ENCODE measurements at places on chromosomes 7 and 10.

GRCh38 chr10:70549962-70550458, 52.5 kb downstream of the PRF1 start:
- no peak overlapping the region for H3K4me3 ChIP-seq
- no peak overlapping the region for H3K27ac ChIP-seq
- H3K4me1 ChIP-seq, result peaks cover 5% of the 10 kb centered on the region
- H3K27me3 ChIP-seq, result no peaks in the 10 kb centered on the region
- no peaks in the 10 kb centered on the region for H3K36me3 ChIP-seq

DNA sequence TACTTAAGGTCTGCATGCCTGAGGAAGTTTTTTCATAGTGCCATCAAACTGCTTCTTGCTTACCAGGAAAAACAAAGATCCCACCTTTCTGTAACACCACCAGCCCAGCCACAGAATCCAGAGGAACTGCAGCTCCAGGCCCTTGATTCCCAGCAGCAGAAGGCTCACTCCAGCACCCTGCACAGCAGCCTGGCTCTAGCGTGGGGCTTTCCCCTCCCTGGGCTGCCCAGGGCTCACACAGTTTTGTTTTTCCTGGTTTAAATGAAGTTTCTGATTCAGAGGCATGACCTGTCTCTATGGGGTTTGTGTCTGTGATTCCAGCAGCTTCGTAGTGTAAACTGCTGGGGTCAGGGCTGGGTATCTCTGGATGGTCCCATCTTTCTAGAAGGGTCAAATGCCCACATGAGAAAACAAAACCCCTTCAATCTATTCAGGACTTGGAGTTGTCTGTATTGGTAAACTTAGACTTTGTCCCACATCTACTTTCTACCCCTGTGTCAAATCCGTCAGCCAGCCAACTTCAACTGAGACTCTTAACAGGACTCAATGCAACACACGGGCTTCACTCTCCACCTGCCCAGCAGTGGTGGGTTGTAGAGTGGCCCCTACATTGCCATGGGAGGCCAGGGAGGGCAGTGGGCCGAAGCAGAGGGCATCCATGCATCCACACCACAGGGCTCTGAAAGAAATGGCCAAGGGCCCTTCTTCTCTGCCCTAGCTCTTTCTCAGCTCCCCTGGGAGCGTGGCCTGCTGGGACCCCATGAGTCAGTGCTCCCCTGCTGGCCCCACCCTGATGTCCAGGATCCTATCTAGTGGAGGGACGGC, 73.6 kb downstream of the ATXN7L1 start:
- no peak overlapping the region for H3K27ac ChIP-seq
- no peak for DNase-seq
- no peaks in the 10 kb centered on the region for H3K36me3 ChIP-seq
- no peaks in the 10 kb centered on the region for H3K27me3 ChIP-seq

GRCh38 chr10:33673839-33674415, 339.5 kb upstream of the NRP1 start:
- H3K27me3 ChIP-seq, result no peaks in the 10 kb centered on the region
- no peak overlapping the region for H3K4me3 ChIP-seq
- H3K27ac ChIP-seq, result no peak overlapping the region

- no peak overlapping the region for H3K27ac ChIP-seq
- H3K4me1 ChIP-seq, result no peaks in the 10 kb centered on the region
- H3K4me3 ChIP-seq, result no peak overlapping the region
- no peak for DNase-seq
Measured at GRCh38 chr7:107027208-107027607, 17.3 kb upstream of the PRKAR2B start.

DNA sequence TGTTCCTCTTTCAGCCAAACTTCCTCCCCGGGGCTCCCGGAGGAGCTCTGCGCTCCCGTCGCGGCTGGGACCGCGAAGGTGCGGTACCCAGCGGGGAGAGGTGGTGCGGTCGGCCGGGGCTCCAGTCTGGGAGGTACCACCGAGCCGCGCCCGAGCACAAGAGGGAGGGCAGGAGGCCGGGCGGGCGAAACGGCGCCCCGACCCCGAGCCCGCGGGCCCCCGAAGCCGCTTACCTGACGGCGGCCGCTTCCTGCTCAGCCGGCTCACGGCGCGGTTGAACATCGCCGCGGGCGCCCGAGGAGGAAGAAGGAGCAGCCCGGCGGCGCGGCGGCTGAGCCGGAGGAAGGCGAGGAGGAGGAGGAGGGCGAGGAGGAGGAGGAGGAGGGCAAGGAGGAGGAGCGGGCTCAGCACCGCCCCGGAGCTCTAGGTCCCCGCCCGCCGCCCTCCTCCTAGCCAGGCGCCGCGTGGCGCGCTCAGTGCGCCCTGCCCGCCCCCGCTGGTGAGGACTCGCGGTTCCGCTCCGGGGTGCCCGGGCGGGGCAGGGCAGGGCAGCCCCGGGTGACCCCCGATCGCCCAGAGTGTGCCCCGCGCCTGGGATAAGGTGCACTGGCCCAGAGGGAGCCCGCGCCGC, at the start of gene RGS10:
TSS of gene RGS10 (minus strand) at position 363 of the 631 bp plus-strand sequence. CDS start at position 282, 81 bp downstream.
- H3K4me3 ChIP-seq, result peak within 1 kb of the TSS; percentile 90
- peak within 1 kb of the TSS; percentile 64 for H3K27ac ChIP-seq
- DNase-seq, result no peak
- peaks cover 9% of the 10 kb centered on the region for H3K4me1 ChIP-seq

GRCh38 chr7:34222316-34222715, 317.0 kb downstream of the BMPER start:
- H3K4me1 ChIP-seq, result no peaks in the 10 kb centered on the region
- no peak for DNase-seq
- H3K27me3 ChIP-seq, result no peaks in the 10 kb centered on the region
- no peaks in the 10 kb centered on the region for H3K36me3 ChIP-seq
- H3K4me3 ChIP-seq, result no peak overlapping the region
- no peak overlapping the region for H3K27ac ChIP-seq

GRCh38 chr7:29154076-29154475, 7.7 kb upstream of the CPVL start:
- H3K27ac ChIP-seq, result no peak overlapping the region
- no peaks in the 10 kb centered on the region for H3K4me1 ChIP-seq
- no peaks in the 10 kb centered on the region for H3K27me3 ChIP-seq
- no peak overlapping the region for H3K4me3 ChIP-seq
- DNase-seq, result no peak

DNA sequence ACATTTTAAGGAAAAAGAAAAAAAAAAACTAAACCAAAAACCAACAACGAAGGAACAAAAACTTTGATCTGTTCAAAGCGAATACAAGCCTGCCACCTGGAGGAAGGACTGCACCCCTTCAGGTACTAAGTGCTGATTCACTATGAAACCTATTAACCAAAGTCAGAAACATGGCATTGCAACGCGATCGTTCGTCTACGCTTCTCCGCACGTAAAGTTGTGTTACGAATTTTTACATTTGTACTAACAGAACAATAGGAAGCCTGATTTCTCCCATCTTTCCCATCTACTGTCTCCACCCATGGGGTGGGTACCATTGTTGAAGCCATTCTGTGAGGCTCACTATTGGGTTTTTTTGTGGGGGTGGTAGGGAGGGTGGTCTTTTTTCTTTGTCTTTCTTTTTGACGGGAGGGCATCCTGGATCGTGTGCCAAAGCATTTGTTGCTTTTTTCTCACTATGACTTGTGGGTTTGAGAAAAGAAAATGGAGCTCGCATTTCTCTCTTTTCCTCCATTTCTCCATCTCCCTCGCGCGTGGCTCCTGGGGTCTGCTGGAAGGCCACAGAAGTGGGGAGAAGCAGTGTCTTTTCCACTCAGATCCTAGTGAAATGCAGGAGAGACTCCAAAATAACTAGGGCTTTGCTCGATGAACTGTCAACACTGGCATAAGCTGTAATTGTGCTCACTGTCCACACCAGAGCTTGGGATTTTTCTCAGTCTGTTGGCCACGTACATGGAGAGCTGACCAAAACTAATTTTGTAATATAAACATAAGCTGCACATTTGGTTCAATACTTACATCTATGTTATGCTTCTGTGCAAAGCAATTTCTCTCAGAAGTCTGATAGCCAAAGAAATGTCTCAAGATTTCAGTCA, 100.9 kb upstream of the YAE1 start:
- H3K27ac ChIP-seq, result no peak overlapping the region
- H3K36me3 ChIP-seq, result no peaks in the 10 kb centered on the region
- no peak for DNase-seq
- H3K4me1 ChIP-seq, result no peaks in the 10 kb centered on the region

GRCh38 chr10:100737355-100738054, 7.9 kb upstream of the PAX2 start:
- H3K27ac ChIP-seq, result no peak overlapping the region
- DNase-seq, result no peak
- H3K27me3 ChIP-seq, result peaks cover 58% of the 10 kb centered on the region
- peaks cover 44% of the 10 kb centered on the region for H3K4me1 ChIP-seq

- H3K36me3 ChIP-seq, result no peaks in the 10 kb centered on the region
- no peaks in the 10 kb centered on the region for H3K27me3 ChIP-seq
- peak overlapping the region; percentile 79 for H3K27ac ChIP-seq
- peak overlapping the region; percentile 56 for H3K4me3 ChIP-seq
- no peak for DNase-seq
Measured at GRCh38 chr10:63491588-63492316, 26.0 kb upstream of the JMJD1C start.

GRCh38 chr7:150939466-150939865, 38.7 kb downstream of the KCNH2 start:
- H3K36me3 ChIP-seq, result no peaks in the 10 kb centered on the region
- no peak overlapping the region for H3K4me3 ChIP-seq
- H3K27me3 ChIP-seq, result no peaks in the 10 kb centered on the region
- H3K4me1 ChIP-seq, result no peaks in the 10 kb centered on the region
- no peak for DNase-seq

GRCh38 chr7:8561449-8561848, 128.0 kb downstream of the NXPH1 start:
- no peak overlapping the region for H3K4me3 ChIP-seq
- no peaks in the 10 kb centered on the region for H3K36me3 ChIP-seq
- no peaks in the 10 kb centered on the region for H3K27me3 ChIP-seq

GRCh38 chr7:88761779-88762178, 2.3 kb downstream of the ZNF804B start:
- no peak for DNase-seq
- no peak overlapping the region for H3K27ac ChIP-seq
- H3K27me3 ChIP-seq, result no peaks in the 10 kb centered on the region
- no peak overlapping the region for H3K4me3 ChIP-seq
- no peaks in the 10 kb centered on the region for H3K36me3 ChIP-seq
- peaks cover 3% of the 10 kb centered on the region for H3K4me1 ChIP-seq

GRCh38 chr10:96420228-96421009, 61.6 kb upstream of the OPALIN start:
- H3K4me1 ChIP-seq, result no peaks in the 10 kb centered on the region
- no peak for DNase-seq
- no peak overlapping the region for H3K27ac ChIP-seq
- no peaks in the 10 kb centered on the region for H3K27me3 ChIP-seq

- no peak overlapping the region for H3K27ac ChIP-seq
- no peaks in the 10 kb centered on the region for H3K36me3 ChIP-seq
- no peak for DNase-seq
- H3K4me3 ChIP-seq, result no peak overlapping the region
Measured at GRCh38 chr10:28849821-28850220, 172.5 kb downstream of the BAMBI start.

DNA sequence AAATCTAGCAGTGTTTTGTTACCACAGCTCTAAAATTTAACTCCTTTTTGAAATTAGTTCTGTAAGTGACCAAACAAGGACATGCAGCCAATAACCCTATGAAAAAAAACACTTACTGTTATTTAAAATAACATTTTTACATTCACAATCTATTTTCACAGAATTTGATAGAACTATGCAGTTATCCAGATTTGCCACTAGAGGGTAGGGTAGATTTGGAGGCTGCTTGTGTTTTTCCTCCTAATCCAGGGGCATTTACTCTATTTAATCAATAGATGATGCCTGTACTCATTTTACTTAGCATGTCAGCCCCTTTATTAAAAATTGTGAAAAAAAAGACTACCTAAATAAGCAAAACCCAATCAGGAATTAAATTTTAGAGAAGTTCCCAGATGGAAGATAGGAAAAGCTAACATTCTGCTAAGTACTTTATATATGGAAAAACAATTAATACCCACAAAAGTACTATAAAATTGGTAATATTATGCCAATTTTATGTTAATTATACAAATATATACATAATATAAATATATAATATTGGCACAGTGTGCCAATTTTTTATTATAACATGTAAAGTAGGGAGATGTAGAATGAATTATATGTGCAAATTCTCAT, 18.1 kb upstream of the LIPK start:
- DNase-seq, result no peak
- H3K4me1 ChIP-seq, result no peaks in the 10 kb centered on the region
- no peak overlapping the region for H3K4me3 ChIP-seq
- no peak overlapping the region for H3K27ac ChIP-seq

DNA sequence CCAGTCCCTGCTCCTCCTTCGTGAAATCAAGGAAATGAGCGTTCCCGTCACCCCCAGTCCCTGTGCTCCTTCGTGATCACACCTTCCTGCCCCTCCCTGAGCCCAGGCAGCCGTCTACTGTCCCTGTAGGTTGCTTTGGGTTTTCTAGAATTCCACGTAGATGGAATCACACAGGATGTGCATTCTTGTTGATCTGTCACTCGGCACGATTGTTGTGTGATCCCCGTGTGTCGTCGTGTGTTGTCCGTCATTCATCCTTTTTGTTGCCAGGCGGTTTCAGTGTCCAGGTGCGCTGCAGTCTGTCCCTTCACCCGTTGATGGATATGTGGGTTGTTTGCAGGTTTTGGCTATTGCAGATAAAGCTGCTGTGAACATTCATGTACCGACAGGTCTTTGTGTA, 9.4 kb downstream of the MTG1 start:
- H3K27ac ChIP-seq, result no peak overlapping the region
- no peaks in the 10 kb centered on the region for H3K27me3 ChIP-seq
- no peak for DNase-seq

GRCh38 chr10:6563075-6563474, 17.0 kb downstream of the PRKCQ start:
- H3K4me1 ChIP-seq, result no peaks in the 10 kb centered on the region
- H3K4me3 ChIP-seq, result no peak overlapping the region
- DNase-seq, result no peak
- H3K27ac ChIP-seq, result no peak overlapping the region
- H3K36me3 ChIP-seq, result no peaks in the 10 kb centered on the region

GRCh38 chr7:8528311-8528710, 94.9 kb downstream of the NXPH1 start:
- H3K4me3 ChIP-seq, result no peak overlapping the region
- no peaks in the 10 kb centered on the region for H3K36me3 ChIP-seq
- no peaks in the 10 kb centered on the region for H3K27me3 ChIP-seq
- no peaks in the 10 kb centered on the region for H3K4me1 ChIP-seq
- no peak for DNase-seq
- no peak overlapping the region for H3K27ac ChIP-seq

- no peaks in the 10 kb centered on the region for H3K36me3 ChIP-seq
- peak overlapping the region; percentile 83 for H3K4me3 ChIP-seq
Measured at GRCh38 chr7:148983200-148984146, 44.8 kb downstream of the PDIA4 start.

- H3K4me3 ChIP-seq, result no peak overlapping the region
- H3K36me3 ChIP-seq, result no peaks in the 10 kb centered on the region
- no peak for DNase-seq
- H3K27ac ChIP-seq, result no peak overlapping the region
- H3K4me1 ChIP-seq, result no peaks in the 10 kb centered on the region
- H3K27me3 ChIP-seq, result no peaks in the 10 kb centered on the region
Measured at GRCh38 chr10:1648648-1649047, 88.7 kb downstream of the ADARB2 start.
